ENCODE measurements at places on chromosomes 6 and 20. TPM values are rescaled to one million over a fixed set of nuclear protein-coding genes. Genes with fewer than 3 reads are reported as not detected.

The BPIFA1 gene
- total RNA-seq, result 0.69 TPM

The GHRH gene
- total RNA-seq, result 3.9 TPM

The NPEPL1 gene
- 25.0 TPM for total RNA-seq

DNA sequence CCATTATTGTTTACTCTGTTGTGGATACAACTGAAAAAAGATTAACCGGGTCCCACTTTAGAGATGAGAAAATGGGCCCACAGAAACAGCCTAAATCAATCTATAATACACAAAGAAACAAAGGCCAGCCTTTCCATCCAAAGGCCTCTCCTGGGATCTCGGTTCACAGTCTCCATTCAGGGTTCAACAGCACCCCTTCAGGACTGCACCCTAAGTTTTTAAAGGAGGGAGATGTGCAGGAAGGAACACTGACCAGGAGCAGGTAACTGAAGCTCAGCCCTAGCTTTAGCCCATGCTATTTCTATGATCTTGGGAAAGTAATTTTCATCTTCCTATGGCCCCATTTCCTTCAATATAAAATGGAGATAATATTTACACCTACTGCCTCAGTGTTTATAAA, 147.7 kb downstream of the BTBD9 start:
- no peak for DNase-seq
- H3K27ac ChIP-seq, result no peak overlapping the region
- peaks cover 4% of the 10 kb centered on the region for H3K4me1 ChIP-seq
- no peak overlapping the region for H3K4me3 ChIP-seq
- H3K27me3 ChIP-seq, result no peaks in the 10 kb centered on the region

- DNase-seq, result no peak
- no peak overlapping the region for H3K4me3 ChIP-seq
- H3K36me3 ChIP-seq, result no peaks in the 10 kb centered on the region
- H3K27me3 ChIP-seq, result no peaks in the 10 kb centered on the region
- no peak overlapping the region for H3K27ac ChIP-seq
- H3K4me1 ChIP-seq, result peaks cover 21% of the 10 kb centered on the region
Measured at GRCh38 chr6:113627480-113627879, 229.7 kb upstream of the MARCKS start.

DNA sequence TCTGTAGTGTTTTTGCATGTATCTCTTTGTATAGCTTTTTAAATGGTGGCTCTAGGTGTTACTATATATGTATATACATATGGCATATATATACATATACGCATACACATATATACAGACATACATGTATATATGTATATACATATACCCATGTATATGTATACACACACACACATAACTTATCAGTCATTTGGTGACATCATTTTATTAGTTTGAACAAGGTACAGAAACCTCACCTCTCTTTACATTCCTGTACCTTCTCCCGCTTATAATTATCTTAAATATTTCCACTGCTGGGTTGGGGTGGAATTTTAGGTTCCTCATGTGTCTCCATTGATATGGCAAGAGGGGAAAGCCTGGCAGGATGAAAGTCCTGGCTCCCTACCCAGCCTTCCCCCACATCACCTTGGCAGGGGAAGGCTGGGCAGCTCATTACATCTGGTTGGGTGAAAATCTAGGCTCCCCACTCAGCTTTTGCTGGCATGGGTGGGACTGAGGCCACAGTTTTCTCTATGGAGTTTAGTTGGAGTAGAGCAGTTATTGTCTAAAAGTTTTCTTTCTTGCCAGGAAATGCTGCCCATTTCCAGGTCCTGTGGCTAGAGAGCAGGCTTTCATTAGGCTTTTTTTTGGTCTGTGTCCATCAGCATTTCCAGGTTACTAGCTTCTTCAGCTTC, 7.6 kb downstream of the GLO1 start:
- H3K4me1 ChIP-seq, result no peaks in the 10 kb centered on the region
- no peaks in the 10 kb centered on the region for H3K27me3 ChIP-seq
- no peak overlapping the region for H3K27ac ChIP-seq
- H3K36me3 ChIP-seq, result peaks cover 55% of the 10 kb centered on the region
- no peak overlapping the region for H3K4me3 ChIP-seq
- DNase-seq, result no peak

- peaks cover 4% of the 10 kb centered on the region for H3K4me1 ChIP-seq
- H3K27me3 ChIP-seq, result peaks cover 10% of the 10 kb centered on the region
- H3K36me3 ChIP-seq, result no peaks in the 10 kb centered on the region
- H3K4me3 ChIP-seq, result no peak overlapping the region
- no peak overlapping the region for H3K27ac ChIP-seq
- no peak for DNase-seq
Measured at GRCh38 chr6:2047855-2048254, 197.6 kb downstream of the GMDS start.
